ENCODE measurements at places on chromosomes 13 and 19.

DNA sequence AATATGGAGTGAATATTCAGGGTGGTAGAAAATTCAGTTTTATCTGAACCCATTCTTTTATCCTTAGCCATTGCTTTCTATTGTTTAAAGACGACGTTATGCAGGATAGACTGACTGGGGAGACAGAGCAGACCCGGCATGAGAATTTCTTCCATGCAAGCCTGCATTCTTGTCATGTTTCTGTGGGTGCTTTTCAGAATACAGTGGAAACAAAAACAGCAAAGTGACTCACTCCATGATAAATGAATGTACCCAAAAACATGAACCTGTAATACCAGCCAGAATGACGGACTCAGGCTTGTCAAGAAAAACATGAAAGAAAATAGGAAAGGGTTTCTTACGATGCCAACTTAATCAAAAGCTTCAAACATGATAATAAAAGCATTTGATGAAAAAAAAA lies 924.0 kb downstream of the EFNB2 start:
- DNase-seq, result no peak

- no peak for DNase-seq
Observed at GRCh38 chr13:97255515-97256021, 33.4 kb downstream of the MBNL2 start.

DNA sequence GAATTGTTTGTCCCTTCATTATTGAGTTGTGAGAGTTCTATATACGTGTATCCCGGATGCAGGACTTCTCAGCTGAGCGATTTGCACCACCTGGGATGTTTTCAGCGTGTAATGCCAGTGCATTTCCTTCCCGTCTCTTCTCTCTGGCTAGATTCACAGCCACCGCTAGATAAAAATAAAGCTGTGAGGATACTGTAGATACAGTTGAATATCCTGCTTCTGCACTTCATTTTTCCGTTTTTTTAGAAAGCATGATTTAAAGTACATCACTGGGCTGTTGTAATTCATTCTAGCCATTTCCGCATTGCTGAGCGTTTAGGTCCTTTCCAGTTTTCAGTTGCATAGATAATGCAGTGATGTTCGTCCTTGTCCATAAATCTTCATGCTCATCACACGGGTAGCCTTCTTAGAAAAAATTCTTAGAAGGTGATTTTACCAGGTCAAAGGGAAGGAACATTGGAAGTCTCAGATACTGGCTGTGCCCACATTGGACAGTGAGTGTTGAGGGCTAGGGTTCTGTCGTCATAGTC lies 14.7 kb downstream of the PPP1R37 start:
- no peak for DNase-seq

- no peak for DNase-seq
Observed at GRCh38 chr19:49801966-49802661, 11.0 kb downstream of the FUZ start.

- DNase-seq, result no peak
Observed at GRCh38 chr19:55485439-55486011, 537 bp downstream of the NAT14 start.

DNA sequence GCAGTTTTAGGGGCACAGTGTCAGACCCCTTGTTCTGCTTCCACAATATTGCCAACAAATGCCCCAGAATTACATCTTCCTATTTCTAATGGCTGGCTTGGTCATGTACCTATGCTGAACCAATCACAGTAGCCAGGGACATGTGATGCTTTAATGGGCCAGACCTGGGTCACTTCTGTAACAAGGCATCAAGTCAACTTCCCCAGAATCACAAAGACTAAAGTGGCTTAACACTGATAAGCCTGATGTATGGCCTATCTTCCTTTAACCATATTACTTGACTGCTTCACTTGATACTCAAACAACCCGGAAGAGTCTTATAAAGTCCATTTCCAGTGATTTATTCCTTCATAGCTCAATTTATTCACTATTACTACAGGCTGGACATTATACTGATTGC lies 19.6 kb downstream of the LNX2 start:
- no peak for DNase-seq

DNA sequence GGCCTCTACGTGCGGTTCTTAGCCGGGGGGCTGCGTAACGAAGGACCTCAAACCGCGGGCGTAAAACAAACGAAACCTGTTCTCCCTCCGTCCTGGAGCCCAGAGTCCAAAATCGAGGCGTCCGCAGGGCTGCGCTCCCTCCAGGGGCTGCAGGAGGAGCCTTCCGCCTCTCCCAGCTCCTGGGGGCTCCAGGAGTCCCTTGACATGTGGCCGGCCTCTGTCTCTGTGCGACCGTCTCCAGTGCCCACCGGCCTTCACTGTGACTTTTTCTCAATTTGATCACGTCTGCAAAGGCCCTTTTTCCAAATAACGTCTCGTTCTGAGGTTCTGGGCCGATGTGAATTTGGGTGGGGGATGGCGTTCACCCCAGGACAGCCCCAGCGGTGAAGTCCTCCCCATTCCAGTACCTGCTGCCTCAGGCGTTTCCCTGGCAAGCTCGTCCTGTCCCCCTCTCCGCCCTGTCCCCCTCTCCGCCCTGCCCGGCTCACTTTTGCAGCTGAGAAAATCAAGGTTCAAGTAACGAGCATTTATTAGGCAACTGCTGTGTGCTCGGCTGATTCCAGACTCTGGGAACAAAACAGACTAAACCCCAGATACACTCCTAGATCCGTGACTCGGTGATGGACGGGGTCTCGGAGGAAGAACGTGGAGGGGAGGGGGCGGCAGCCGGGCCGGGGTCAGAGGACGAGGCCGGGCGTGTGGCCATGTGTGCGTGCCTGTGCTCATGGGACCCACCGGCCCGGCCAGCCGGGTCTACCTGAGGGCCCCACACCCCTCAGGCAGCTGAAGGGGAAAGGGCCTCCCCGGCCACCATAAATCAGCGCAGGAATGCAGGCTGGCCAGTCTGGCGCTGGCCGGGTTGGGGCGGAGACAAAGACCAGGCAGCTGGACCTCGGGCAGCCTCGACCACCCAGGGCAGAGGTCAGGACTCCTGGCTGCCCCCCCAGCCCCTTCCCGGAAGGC lies 28.1 kb upstream of the WDR18 start:
- DNase-seq, result no peak

GRCh38 chr13:38856065-38856464 lies 134.6 kb downstream of the STOML3 start:
- DNase-seq, result no peak

GRCh38 chr13:41673640-41674039 lies 216.3 kb downstream of the RGCC start:
- DNase-seq, result no peak

DNA sequence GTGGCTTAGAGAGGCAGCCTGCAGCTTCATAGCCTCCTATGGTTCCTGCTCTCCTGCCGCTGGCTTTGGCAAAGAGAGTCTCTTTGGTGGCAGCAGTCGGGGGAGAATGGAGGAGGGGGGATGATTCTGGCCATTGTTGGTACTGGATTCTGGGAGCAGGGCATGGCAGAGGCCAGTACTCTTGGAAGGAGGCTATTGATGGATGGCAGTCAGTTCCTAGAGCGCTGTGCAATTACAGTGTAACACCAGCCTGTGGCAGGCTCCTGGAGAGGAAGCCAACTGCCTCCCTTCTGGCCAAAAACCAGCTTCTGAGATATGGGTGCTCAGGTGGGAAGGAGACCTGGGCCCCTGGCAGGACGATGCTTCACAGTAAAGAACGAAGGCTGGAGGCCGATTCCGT lies 47.9 kb upstream of the TMTC4 start:
- no peak for DNase-seq
